ENCODE measurements at places on chromosomes 2 and 18.

DNA sequence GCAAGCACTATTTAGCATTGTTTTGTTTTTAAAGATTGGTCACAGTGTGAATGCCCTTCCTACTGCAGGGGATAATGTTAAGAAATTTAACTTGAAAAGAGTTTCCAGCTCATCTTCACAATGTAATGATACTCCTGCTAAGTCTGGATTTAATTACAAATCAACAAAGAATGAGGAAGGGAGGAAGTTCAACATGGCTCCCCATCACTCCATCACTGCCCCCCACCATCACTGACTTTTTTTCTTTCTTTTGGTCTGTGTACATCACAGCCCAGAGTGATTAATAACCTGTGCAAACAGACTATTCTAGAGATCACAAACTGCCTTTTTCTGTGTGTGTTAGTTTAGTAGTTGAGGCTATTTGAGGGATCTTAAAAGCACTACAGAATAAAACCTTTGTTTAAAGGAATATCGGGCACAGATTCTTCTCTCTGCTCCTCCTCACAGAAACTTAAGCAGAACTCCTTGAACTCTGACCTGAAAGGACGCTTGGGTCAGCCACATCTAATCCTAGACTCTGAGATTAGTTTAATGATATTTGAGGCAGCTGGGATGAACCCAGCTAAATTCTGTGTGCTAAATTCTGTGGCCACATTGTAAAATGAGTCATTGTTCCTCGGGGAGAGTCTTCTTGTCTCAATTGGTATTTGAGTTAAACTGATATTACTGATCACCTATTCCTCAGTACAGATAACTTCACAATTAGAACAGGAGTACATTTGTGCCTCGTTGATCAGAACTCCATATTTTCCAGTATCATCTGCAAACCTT is 47.8 kb downstream of the SATB2 start:
- no peak for DNase-seq

DNA sequence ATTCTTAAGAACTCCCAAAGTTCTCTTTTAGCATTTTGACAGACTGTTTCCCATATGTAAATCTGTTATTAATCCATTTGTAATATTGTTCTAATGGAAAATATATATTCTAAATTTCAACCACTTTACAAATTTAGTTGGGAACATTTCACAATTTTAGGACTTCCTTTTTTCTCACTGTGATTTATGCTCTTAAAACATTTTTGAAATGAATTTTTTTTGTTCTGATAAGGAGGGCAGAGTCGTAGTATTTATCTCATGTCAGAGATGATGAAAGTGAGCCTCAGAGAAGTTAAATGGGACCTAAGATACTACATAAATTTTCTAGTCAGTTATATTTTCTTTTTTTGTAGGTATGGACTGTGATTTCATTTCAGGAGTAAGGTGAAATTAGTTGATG is 26.6 kb downstream of the RASGRP3 start:
- DNase-seq: no peak

- no peak for DNase-seq
Measured at GRCh38 chr2:69721022-69721421, 20.9 kb upstream of the ANXA4 start.

GRCh38 chr2:33212151-33212550 is 264.3 kb upstream of the RASGRP3 start:
- no peak for DNase-seq

All from T-helper 1 cell (primary cell).